ENCODE measurements at places on chromosomes 6 and 20.
A peak's percentile ranks its signal among the peaks of the same experiment; 100 is the strongest.

DNA sequence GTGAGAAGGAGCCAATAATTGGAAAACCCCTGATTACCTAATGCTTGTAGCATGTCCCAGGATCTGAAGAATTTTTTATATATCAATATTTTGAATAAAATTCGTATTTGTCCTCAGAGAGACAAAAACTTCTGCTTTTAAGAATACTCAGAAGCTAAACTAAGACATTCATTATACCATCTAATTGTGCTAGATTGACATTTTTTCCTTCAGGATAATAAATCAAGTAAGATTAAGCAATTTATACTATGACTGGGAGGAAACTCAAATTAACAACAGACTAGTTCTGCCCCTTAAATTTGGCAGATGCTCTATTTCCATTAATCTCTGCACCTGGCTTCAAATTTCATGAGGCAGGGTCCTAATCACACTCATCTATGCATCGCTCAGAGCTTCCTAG is 291.4 kb downstream of the PLCB1 start:
- DNase-seq, result no peak

DNA sequence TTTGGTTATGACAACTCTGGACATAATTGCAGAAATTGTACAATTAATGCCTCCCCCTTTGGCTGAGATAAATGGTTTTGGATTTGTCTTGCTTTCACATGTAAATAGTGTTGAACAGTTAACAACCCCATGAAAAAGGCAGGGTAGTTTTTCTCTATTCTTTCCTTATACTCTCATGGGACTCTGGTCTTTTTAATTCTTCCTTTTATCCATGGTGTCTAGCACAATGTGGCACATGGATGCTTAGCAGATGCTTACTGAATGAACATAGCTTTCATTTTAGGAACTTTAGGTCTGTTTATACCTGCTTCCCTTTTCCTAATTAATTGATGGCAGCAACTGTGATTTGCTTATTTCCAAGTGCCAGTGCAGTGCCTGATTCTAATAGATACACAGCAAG is 75.6 kb downstream of the NCOA3 start:
- no peak for DNase-seq

- DNase-seq, result no peak
These were observed 18.1 kb downstream of the CST9L start for GRCh38 chr20:23550227-23550626.

DNA sequence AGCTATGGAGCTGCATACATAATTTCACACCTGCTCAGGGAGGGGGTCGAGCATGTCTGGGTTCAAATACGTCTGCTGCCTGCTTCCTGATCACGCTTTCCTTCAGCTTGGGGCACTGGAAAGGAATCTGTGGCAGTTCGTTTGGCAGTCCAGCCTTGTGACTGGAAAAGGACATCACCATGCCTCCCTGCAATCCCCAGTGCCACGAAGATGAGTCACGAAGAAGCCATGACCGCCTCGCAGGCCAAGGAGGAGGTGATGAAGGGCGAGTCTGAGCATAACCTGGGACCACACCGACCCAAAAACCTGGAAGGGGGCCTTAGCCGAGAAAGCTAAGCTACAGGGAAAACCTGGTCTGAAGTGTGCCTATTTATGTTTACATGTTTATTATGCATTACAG is 13.1 kb downstream of the JAG1 start:
- no peak for DNase-seq

GRCh38 chr20:43642548-43642947 is 24.4 kb upstream of the MYBL2 start:
- no peak for DNase-seq

DNA sequence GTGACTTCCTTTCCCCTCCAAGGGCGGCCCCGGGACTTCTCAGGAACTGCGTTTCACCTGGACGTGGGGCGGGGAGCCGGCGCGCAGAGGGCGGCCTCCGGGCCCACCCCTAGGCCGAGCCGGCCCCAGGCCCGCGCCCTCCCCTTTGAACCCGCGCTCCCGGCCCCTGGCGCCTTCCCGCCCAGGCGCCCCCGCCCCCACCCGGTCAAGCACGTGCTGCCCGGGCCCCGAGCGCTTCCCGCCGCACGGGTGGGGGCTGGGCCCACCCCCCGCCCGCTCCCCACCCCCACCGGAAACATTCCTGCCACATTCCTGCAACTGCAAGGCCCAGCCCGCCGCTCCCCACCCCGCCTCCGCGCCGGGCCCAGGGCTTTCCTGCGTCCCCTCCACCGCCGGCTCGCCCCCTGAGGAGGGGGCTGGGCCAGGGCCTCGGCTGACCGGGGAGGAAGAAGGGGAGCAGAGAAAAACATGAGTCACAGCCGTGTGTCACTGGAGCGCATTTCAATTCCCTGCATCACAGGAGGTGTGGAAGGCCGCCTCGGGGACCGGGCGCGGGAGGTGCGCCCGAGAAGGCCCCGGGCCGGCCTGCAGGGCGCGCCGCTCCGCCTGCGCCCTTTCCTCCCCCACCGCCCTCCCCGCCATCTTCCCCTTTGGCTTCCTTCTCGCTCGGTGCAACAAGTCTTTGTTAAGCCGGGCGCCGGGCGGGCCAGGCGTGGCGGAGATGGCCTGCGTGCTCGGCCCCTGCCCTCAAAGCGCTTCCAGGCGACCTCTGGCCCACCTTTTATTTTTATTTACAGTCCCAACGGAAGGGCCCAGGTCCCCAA is 1.2 kb upstream of the HMGA1 start:
- DNase-seq, result peak; percentile 74

DNA sequence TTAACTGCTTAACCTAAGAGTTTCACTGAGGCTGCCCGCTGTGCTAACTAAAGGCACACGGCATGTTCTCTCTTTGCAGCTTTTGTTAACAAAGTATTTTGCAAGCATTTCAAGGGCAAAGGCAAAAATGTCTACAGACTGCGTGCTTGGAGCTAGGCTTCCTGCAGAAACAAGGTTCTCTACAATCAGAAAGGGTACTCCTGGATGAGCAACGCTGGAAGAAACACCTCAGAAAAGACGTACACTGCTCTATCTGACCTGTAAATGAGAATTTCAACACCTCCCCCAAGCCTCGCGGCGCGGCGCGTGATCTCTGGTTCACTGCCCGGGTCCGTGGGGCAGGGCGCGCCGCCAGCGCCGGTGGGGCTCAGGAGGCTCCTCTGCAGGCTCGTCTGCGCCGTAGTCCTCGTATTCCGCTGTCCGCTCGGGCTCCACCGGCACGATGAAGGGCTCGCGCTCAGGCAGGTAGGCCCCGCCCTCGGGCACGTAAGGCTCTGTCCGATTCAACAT is 120.9 kb downstream of the COL12A1 start:
- DNase-seq, result no peak

- DNase-seq, result no peak
These were observed 13.0 kb upstream of the PFDN4 start for GRCh38 chr20:54194724-54195438.

GRCh38 chr6:42118162-42119001 is 24.0 kb downstream of the C6orf132 start:
- DNase-seq, result no peak

DNA sequence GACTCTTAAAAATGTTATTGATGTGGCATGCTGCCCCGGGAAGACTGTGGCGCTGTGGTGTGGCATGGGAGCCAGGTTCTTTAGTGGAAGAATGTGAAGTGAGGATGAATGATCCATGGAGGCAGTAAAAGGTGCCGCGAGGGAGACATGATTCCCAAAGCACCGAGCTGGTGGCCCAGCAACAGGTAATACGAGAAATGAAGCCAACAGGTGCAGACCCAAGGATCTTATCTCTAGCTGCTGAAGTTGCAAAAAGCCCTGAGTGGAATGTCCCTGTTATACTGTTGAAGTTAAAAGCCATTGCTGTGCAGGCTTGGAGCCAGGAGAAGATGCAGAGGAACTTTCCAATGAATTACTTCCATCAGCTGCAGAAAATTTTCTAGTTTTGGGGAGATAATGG is 53.5 kb downstream of the OR2B6 start:
- no peak for DNase-seq

DNA sequence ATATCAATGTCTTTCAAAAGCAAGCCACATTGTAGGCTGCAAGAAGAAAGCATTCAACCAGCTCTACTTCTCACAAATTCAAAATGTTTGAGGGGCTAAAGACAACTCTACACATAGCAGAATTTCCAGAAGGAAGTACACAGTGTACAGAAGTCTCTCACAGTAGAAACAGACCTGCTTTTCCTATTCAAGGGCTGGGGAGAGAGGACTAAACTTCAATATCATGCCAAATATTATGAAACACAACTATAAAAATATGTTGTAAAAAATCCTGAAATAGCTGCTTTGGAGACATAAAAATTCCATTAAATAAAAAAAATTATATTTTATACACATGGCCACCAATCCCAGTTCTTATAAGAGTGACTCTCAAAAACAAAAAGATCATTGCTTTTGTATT is 70.8 kb upstream of the IPCEF1 start:
- DNase-seq, result no peak

GRCh38 chr6:163935158-163935762 is 520.7 kb downstream of the QKI start:
- no peak for DNase-seq

DNA sequence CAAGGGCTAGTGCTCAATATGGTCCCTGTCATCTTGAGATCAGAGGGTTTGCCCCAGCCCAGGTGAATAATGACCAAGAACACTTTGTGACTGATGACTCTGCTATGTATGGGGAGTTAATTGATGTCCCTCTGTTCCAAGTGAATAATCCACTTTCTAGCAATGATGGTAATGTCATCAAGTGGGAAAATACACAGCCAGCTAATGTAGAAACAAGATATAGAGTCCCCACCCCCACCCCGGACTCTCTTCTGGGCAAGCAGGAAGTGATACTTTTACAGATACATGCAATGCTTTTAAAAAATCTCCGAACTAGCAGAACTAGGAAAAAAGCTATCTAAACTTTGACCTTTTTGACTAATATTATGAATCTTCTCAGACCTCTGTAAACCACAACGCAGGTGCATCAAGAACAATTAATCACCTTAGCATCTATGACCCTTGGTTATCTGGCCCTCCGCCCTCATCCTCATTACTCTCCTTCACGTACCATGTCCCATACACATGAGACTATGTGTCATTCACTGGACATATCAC is 30.5 kb downstream of the CNR1 start:
- DNase-seq, result no peak

- DNase-seq, result peak; percentile 48
These were observed 1.2 kb downstream of the IRF4 start for GRCh38 chr6:392441-393390.

Data from stimulated activated CD4-positive, alpha-beta T cell treated with anti-CD3 and anti-CD28 coated beads, Interleukin-4, amount 100 ng/mL, for 24 hours (primary cell).